ENCODE measurements at places on chromosomes 5 and 9. TPM values are rescaled to one million over a fixed set of nuclear protein-coding genes. Genes with fewer than 3 reads are reported as not detected.

DNA sequence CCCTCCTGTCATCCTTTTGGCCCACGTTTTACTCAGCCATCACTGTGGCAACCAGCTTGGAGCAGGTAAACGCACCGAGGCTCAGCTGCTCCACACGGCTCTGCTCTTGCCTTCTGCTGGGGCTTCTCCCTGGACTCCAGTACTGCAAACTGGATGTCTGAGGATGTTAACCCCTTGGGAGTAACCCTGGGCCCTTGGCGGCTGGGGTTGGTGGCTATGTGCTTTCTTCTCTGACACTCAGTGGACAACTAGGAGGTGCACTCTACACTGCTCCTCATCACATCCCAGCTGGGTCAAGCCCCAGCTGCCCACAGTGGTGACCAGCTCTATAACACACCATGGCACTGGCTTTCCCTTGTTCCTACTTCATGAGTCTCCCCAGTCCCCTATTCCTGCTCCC is 12.2 kb upstream of the CYSTM1 start:
- DNase-seq, result no peak

DNA sequence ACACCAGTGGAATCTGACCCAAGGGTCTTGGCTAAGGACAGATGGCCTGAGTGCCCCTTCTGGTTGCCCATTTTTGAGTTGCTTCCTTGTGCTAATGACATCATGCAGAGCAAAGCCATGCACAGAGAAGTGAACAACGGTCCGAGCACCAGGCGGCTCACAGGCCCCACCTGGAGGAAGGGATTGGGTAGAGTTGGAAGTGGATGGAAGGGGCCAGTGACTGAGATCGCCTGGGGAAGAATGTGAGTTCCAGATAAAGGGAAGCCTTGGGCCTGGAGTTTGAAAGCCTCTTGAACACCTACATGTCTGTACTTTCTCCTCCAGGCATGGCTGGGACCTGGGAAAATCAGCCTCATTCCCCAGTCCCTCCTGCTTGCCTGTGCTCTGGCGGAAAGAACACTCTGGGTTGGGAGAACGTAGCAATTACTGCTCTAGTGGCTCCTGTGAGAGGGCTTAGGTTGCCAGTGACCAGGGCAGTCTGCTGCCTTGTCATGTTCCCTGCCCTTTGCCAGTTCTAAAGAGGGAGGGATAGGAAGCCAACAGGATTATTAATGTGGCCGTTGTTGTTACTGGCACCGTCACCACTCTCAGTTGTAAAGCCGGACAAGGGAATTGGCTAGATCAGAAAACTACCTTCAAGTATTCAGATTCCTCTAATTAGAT is 62.5 kb upstream of the PTPN3 start:
- DNase-seq, result no peak

DNA sequence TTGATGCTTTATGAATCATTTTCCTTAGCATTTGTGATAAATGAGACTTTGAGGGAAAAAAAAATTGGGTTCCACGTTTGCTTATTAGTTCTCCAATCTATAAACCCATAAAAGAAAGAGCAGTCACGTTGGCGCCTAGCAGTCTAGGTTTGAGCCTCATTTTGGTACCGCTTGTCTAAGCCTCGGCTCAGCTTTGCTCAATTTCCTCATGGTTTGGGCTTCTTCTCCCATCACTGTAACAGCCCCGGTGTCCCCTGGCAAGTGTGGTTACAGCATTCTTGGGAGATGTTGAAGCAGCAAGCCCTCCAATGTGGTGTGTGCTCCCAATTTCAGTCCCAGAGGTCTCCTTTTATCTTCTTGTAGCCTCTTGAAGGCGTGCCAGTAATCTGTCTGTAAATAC is 578.4 kb downstream of the CDK5RAP2 start:
- DNase-seq, result no peak

- DNase-seq, result no peak
Measured at GRCh38 chr5:53994148-53994547, 316.2 kb downstream of the ARL15 start.

DNA sequence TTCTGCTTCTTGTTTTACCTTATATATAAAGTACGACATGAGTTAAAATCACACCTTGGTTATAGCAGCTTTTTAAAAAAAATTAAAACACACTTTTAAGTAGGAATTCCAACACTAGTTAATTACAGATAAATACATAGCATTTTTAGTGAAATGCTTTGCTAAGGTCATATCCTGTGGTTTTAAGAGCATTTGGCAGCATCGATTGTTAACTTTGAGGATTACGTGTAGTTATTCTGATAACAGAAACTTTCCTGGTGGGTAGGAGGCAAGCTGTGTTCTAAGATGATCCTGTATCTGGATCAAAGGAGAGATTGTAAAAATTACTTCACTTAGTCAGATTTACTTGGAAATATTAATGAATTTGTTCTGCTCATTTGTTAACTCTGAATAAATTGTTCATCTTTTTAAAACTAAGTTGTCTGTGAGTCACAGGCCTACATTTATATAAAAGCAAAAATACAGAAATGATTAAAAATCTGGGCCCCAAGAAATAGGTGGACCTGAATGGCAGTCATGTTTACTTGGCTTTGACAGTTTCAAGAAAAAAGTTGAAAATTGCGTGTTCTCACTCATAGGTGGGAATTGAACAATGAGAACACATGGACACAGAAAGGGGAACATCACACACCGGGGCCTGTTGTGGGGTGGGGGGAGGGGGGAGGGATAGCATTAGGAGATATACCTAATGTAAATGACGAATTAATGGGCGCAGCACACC is 58.3 kb downstream of the TRIO start:
- DNase-seq, result no peak

DNA sequence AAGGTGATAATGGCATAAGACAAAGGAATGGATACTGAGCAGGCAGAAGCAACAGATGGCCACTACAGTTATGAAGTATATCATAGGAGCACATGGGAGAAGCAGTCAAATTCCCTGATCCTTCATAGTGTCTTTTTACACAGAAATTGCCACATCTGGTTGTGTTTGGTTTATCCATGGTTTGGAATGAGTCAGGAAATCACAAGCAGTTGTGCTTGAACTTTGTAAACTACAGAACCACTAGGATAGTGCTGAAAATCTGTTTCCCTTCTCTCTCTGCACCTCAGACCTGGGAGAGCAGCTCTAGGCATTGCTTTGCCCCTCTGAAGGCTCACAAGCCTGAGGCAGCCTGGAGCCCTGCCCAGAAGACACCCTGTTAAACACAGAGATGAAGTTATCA is 134.0 kb downstream of the DMRT2 start:
- DNase-seq, result no peak

DNA sequence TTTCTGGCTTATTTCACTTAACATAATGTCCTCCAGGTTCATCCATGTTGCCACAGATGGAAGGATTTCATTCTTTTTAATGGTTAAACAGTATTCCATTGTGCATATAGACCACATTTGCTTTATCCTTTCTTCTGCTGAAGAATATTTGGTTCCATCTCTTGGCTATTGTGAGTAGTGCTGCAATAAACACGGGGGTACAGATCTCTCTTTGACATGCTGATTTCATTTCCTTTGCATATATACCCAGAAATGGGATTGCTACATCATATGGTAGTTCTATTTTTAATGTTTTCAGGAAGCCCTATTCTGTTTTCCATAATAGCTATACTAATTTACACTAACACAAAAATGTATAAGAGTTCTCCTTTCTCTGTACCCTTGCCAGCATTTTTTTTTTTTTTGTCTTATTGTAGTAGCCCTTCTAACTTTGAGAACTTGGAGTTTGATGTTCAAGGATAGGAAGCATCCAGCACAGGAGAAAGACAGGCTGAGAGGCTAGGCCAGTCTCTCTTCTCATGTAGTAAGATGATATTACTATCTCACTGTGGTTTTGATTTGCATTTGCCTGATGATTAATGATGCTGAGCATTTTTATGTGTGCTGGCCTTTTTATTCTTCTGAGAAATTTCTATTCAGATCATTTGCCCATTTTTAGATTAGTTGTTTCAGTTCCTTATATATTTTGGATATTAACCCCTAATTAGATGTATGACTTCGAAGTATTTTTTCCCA is 592.2 kb upstream of the ZNF608 start:
- no peak for DNase-seq

CDH18 gene
- total RNA-seq, result not detected
